ENCODE measurements at places on chromosomes 5 and 9. TPM values are rescaled to one million over a fixed set of nuclear protein-coding genes. Genes with fewer than 3 reads are reported as not detected.

The SPOUT1 gene
- 35.3 TPM for polyA plus RNA-seq

The HNRNPA0 gene
- 82.3 TPM for polyA plus RNA-seq

The ZNF454 gene
- polyA plus RNA-seq, result 5.4 TPM

The MUSK gene
- polyA plus RNA-seq, result 0.43 TPM

The HTR1A gene
- 0.09 TPM for polyA plus RNA-seq

The SPINK5 gene
- polyA plus RNA-seq, result 0.54 TPM

The ERCC6L2 gene
- 57.2 TPM for polyA plus RNA-seq

The FOXD4L3 gene
- polyA plus RNA-seq, result 0.28 TPM

The AMBP gene
- 19.0 TPM for polyA plus RNA-seq

The NR5A1 gene
- not detected for polyA plus RNA-seq

The OR1L8 gene
- 0.20 TPM for polyA plus RNA-seq

The SIT1 gene
- 0.43 TPM for polyA plus RNA-seq

The ADCY2 gene
- polyA plus RNA-seq, result 11.9 TPM

The NDUFA8 gene
- polyA plus RNA-seq, result 51.7 TPM

The PCDHB12 gene
- 6.6 TPM for polyA plus RNA-seq

The RLN2 gene
- 2.6 TPM for polyA plus RNA-seq

The GLRA1 gene
- polyA plus RNA-seq, result not detected

The WASHC1 gene
- polyA plus RNA-seq, result 36.4 TPM

The TSLP gene
- 0.82 TPM for polyA plus RNA-seq

The ARL14EPL gene
- polyA plus RNA-seq, result not detected

The F2RL1 gene
- polyA plus RNA-seq, result 10.2 TPM

The GABRA1 gene
- polyA plus RNA-seq, result 0.60 TPM

The GAS1 gene
- 26.6 TPM for polyA plus RNA-seq

The SLC9A3 gene
- polyA plus RNA-seq, result 2.7 TPM

The LCN9 gene
- not detected for polyA plus RNA-seq

The SLC1A3 gene
- polyA plus RNA-seq, result 18.9 TPM

The IFNA13 gene
- polyA plus RNA-seq, result 0.28 TPM

The DMRT3 gene
- polyA plus RNA-seq, result not detected

The FAT2 gene
- polyA plus RNA-seq, result 0.18 TPM

The SHISAL2B gene
- polyA plus RNA-seq, result 7.8 TPM

The TAF11L10 gene
- not detected for polyA plus RNA-seq

The SELENOP gene
- polyA plus RNA-seq, result 408 TPM

The SPARC gene
- polyA plus RNA-seq, result 2,338 TPM

The SPATA31E1 gene
- not detected for polyA plus RNA-seq

The FOXD4 gene
- polyA plus RNA-seq, result 0.52 TPM

The PTPA gene
- 123 TPM for polyA plus RNA-seq

The TAL2 gene
- 0.49 TPM for polyA plus RNA-seq

The SREK1 gene
- polyA plus RNA-seq, result 112 TPM

The SPIN1 gene
- polyA plus RNA-seq, result 152 TPM

The KCNV2 gene
- polyA plus RNA-seq, result 0.15 TPM

The LHX6 gene
- 16.5 TPM for polyA plus RNA-seq

The CTXN3 gene
- not detected for polyA plus RNA-seq

The PHF24 gene
- 0.81 TPM for polyA plus RNA-seq

The ZFP2 gene
- polyA plus RNA-seq, result 6.6 TPM

The LHX3 gene
- not detected for polyA plus RNA-seq

The PLAC8L1 gene
- 0.77 TPM for polyA plus RNA-seq

The TRIM36 gene
- polyA plus RNA-seq, result 1.6 TPM

The CDC20B gene
- polyA plus RNA-seq, result 16.1 TPM

The GADD45G gene
- 5.5 TPM for polyA plus RNA-seq

The MRPL36 gene
- 32.5 TPM for polyA plus RNA-seq

The GAPT gene
- polyA plus RNA-seq, result 0.75 TPM

The PAPPA gene
- 2.0 TPM for polyA plus RNA-seq

The LRRC26 gene
- 0.49 TPM for polyA plus RNA-seq

The PCDHGA7 gene
- 1.8 TPM for polyA plus RNA-seq

The PGM5 gene
- 47.4 TPM for polyA plus RNA-seq

The GPX8 gene
- 58.2 TPM for polyA plus RNA-seq

The CCDC192 gene
- polyA plus RNA-seq, result 1.3 TPM

The SMIM33 gene
- 0.05 TPM for polyA plus RNA-seq

The PLPP6 gene
- 10.9 TPM for polyA plus RNA-seq

Measured in right lung (tissue), 10 donors.